ENCODE measurements at places on chromosomes 3 and 15.

- DNase-seq = no peak
Observed at GRCh38 chr15:50113187-50113505, 5.9 kb downstream of the ATP8B4 start.

DNA sequence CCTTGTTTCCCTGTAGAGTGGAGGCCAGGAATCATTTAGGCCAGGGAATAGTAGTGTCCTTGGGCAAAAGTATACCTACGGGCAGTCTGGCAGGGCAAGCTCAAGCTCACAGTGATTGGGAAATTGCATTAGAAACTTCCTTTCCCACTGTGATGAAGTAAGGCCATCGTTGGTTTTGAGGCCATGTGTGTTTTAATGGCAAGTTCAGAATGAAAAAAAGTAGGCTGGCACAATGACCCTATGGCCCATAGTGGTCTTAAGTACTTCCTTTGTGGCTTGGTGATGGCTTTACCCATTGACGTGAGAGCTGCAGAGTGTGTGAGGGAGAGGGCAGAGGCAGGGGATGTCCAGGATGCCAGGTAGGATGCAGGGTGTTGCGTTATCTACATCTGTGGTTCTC, 28.8 kb downstream of the LIMD1 start:
- DNase-seq = no peak

DNA sequence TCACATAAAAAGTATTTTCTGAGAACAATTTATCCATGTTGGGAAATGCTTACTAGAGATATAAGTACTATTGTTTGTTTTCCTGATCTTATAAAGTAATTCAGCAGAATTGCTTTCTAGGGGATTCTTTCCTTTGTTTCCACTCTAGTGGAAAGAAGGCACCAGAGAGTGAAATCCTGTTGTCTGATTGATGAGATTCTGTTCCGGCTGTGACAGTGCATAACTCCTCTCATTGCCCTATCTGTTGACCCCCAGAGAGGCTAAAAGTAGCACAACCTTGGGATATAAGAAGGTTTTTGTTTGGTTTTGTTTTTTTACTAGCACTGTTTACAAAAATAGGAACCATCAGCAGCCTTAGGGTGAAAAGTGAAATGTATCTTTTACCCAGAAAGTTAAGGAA, 114.1 kb downstream of the ALCAM start:
- DNase-seq = no peak

DNA sequence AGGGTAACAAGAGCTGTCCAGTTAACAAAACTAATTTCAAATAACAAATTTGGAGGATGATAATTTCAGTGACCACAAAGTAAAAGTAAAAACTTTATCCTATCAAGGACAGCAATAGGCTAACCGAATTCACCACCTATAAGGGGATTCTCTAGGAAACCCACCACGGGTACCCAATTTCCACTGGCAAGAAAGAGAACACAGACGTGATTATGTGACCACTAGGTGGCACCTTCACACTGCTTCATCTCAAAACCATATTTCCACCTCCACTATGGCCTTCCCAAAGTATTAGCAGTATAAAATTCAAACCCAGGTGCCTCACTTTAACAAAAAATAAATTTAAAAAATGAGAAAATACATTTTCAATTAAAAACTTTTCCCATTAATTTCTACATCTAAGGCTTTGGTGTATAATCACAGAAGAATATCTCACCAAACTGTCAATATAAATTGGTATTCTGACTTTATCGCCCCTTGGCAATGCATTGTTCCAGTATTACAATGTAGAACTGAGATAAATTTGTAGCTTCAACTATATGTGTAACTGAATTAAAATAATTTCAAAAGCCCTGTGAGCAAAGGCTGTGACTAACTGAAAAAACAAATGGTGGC, 96.5 kb downstream of the FSIP1 start:
- DNase-seq = no peak

DNA sequence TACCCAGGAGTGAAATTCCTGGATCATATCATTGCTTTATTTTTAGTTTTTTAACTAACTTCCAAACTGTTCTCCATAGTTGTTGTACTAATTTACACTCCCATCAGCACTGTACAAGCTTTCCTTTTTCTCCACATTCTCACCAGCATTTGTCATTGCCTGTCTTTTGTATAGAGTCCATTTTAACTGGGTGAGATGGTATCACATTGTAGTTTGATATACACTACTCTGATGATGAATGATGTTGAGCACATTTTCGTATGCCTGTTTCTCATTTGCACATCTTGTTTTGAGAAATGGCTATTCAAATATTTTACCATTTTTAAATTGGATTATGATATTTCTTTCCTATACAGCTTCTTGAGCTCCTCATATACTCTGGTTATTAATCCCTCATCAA, 1586.6 kb downstream of the SI start:
- no peak for DNase-seq

- no peak for DNase-seq
Observed at GRCh38 chr15:42691308-42691707, 45.6 kb downstream of the CDAN1 start.

GRCh38 chr3:122916580-122916979, 111.0 kb downstream of the SEMA5B start:
- no peak for DNase-seq

GRCh38 chr3:9986230-9986725, 363 bp downstream of the EMC3 start:
- no peak for DNase-seq

- DNase-seq = no peak
Observed at GRCh38 chr3:194147679-194148078, 11.7 kb downstream of the HES1 start.

- no peak for DNase-seq
Observed at GRCh38 chr15:68421798-68422402, 10.1 kb downstream of the ITGA11 start.

DNA sequence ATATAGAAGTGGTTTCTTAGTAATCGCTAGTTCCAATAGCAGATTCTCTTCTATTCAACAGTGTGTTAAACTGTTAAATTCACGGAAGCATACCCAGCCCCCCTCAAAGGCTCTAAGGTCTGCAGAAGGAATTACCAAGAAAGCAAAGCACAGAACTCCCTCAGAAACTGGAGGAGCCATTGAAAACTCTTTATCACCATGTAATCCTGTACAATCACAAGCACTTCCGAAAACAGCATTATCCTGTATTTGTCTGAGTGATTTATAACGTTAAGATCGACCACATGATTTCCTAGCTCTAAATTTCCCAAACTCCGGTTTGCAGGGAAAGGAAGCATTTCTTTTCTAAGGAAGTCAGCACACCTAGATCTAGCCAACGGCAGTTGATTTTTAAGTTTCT, 20.0 kb downstream of the MYO1E start:
- no peak for DNase-seq

DNA sequence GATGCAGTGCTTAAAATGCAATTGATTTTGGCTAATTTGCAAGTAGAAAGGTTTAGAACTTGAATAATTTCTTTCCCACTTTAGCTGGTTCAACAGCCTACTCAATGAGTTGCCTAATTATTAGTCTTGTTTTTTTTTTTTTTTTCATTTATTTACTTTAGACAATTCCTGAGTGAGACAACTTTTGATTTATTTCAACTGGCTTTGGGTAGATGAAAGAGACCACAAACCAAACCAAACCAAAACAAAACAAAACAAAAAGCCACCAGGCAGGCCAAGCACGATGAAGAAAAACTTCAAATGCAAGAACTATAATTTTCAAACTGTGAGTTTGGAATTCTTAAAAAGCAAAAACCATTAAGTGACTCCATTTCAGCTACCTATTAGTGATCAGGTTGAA, 469.9 kb downstream of the GBE1 start:
- DNase-seq = no peak

- no peak for DNase-seq
Observed at GRCh38 chr3:127325629-127325961, 37.7 kb upstream of the PRR20G start.

- DNase-seq = no peak
Observed at GRCh38 chr3:132522353-132522752, 74.7 kb upstream of the ACKR4 start.
